ENCODE measurements at places on chromosomes 16 and 17. TPM values are rescaled to one million over a fixed set of nuclear protein-coding genes. Genes with fewer than 3 reads are reported as not detected.

DNA sequence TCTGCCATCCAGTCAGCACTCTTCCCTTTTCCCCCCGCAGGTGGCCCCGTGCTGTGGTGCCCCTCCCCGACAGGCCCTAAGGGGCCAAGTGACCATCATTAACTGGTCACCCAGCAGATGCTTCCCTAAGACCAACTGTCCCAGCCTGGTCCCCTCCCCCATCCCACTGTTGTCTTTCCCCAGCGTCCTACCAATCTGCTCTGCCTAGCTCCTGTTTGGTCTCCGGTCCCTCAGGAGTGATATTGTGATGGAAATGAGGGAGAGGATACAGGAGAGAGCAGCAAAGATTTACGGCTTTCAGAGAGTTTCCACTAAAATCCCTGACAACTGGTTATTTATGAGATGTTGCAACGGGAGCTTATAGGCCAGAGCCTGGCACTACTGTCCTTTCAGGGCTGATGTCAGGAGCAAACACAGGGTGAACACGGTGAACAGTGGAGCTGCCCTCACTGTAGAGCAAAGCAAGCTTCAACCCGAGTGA, 1.4 kb upstream of the TTLL6 start:
- peak overlapping the region; percentile 36 for H3K4me3 ChIP-seq
- no peak overlapping the region for H3K27ac ChIP-seq
- H3K27me3 ChIP-seq, result peaks cover 60% of the 10 kb centered on the region
- no peaks in the 10 kb centered on the region for H3K36me3 ChIP-seq
- no peak for DNase-seq
- H3K4me1 ChIP-seq, result peaks cover 10% of the 10 kb centered on the region

DNA sequence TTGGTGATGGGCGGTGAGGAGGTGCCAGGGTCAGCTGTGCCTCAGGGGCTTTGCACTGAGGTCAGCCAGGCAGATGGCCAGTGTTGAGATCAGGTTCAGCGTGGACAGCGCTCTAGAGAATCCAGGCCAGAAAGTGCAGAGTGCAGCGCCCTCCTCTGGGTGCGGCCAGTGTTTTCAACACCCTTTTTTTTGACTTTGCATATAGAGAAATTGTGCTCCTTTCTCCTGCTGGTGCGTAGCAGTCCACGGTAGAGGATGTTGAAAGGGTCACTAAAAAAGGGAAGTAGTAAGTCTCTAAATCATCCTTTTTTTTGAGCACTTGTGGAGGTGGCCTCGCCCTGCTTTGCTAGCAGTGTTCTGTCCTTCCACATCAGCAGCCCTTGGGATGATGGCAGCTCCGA, 53.9 kb downstream of the BANP start:
- H3K27me3 ChIP-seq, result no peaks in the 10 kb centered on the region
- H3K27ac ChIP-seq, result no peak overlapping the region
- DNase-seq, result no peak
- peaks cover 2% of the 10 kb centered on the region for H3K4me1 ChIP-seq
- no peak overlapping the region for H3K4me3 ChIP-seq
- H3K36me3 ChIP-seq, result peaks cover 36% of the 10 kb centered on the region

DNA sequence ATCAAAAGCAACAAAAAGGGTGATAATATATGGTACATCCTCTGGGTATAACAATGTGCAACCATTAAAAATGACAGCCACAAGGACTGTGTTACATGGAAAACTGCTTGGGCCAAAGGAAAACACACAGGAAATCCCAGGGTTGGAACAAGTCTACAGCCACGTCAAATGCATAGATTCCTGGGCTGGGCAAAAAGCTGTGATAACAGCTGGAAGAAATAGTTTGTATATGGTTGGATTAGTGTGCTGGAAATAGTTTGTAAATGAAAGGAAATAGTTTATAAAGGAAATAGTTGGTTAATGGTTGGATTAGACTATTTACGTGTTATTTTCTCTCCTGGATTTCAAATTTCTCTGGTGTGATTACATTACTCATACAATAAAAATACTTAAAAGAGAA, 2.6 kb downstream of the HSD17B2 start:
- no peaks in the 10 kb centered on the region for H3K36me3 ChIP-seq
- H3K27me3 ChIP-seq, result peaks cover 12% of the 10 kb centered on the region
- no peak overlapping the region for H3K4me3 ChIP-seq
- H3K4me1 ChIP-seq, result peaks cover 31% of the 10 kb centered on the region

DNA sequence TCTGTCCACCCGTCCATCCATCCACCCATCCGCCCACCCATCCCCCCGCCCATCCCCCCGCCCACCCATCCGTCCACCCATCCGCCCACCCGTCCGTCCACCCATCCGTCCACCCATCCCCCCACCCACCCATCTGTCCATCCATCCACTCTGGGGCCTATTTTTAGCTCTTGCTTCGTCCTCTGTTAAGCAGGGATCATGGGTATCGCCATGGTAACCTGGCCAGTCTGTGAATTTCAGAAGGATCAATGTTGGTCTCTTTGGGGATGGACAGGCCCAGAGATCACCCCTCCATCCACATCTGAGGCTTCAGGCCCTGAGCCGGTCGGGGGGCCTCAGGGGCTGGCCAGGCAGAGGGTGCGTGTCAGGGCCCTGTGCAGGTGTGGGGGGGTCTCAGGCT, 15.2 kb upstream of the DPEP1 start:
- H3K27ac ChIP-seq, result no peak overlapping the region
- peaks cover 3% of the 10 kb centered on the region for H3K27me3 ChIP-seq
- peaks cover 7% of the 10 kb centered on the region for H3K4me1 ChIP-seq
- no peaks in the 10 kb centered on the region for H3K36me3 ChIP-seq

DNA sequence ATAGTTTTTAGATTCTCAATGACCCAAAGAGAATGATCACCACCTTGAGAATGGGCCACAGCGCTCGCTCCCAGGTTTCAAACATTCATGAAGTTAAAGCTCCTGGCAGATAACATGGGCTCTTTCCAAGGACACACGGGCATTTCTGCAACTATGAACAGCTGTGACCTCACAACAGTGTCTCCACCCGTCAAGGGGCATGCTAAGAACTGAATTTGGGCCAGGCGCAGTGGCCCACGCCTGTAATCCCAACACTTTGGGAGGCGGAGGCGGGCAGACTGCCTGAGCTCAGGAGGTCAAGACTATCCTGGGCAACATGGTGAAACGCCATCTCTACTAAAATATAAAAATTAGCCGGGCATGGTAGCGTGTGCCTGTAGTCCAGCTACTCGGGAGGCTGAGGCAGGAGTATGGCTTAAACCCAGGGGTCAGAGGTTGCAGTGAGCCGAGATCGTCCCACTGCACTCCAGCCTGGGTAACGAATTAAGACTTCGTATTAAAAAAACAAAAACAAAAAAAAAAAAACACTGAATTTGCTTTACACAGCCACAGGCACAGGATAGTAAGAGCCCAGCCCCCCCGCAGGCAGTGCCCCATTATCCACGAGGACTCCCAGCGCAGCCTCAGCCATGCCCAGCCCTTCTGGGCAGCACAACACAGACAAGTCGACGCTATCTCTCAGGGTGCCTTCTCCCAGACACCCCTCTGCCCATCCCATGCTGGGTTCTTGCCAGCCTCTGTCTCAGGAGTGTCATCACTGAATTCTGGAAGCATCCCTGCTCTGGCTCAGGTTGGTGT, 7.2 kb downstream of the USP7 start:
- DNase-seq, result no peak
- no peaks in the 10 kb centered on the region for H3K27me3 ChIP-seq
- peak overlapping the region; percentile 25 for H3K27ac ChIP-seq
- H3K36me3 ChIP-seq, result no peaks in the 10 kb centered on the region

DNA sequence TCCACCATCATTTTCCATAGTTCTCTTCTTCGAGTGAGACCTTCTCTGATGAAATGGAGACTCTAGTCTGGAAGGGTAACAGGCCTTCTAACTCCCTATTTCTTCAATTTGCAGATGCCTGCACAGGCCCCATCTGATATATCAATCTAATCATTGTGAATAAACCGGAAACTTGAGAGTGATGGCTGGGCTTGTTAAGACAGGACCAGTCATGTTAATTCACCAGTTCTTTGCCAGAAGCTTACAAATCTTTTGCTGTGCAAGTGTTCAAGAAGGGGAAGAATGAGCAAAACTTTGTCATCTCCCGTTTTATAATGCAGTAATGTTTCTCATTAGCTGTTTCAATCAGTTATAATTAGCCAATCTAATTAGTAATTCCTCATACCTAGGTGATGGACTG, 1561.3 kb upstream of the GOT2 start:
- H3K27ac ChIP-seq, result no peak overlapping the region
- H3K27me3 ChIP-seq, result no peaks in the 10 kb centered on the region
- H3K36me3 ChIP-seq, result no peaks in the 10 kb centered on the region
- no peak overlapping the region for H3K4me3 ChIP-seq
- DNase-seq, result no peak
- H3K4me1 ChIP-seq, result no peaks in the 10 kb centered on the region

DNA sequence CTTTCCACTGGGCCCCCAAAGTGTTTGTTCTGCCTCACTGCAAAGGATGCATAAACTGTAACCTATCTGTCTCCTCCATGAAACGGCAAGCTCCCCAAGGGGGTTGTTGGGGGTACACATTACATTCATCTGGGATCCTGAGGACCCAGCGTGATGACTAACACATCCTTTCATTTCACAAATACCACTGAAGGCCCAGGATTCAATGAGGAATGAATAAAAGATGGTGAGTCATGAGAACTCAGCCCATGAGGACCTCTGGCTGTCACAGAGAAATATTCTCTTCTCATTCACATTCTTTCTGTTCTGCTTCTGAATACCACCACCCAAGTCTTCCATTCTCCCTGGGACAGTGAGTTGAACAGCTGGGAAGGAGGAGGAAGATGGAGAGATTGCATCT, 149.8 kb downstream of the RBFOX3 start:
- no peaks in the 10 kb centered on the region for H3K36me3 ChIP-seq
- peaks cover 67% of the 10 kb centered on the region for H3K27me3 ChIP-seq
- H3K27ac ChIP-seq, result no peak overlapping the region
- no peaks in the 10 kb centered on the region for H3K4me1 ChIP-seq
- no peak for DNase-seq

DNA sequence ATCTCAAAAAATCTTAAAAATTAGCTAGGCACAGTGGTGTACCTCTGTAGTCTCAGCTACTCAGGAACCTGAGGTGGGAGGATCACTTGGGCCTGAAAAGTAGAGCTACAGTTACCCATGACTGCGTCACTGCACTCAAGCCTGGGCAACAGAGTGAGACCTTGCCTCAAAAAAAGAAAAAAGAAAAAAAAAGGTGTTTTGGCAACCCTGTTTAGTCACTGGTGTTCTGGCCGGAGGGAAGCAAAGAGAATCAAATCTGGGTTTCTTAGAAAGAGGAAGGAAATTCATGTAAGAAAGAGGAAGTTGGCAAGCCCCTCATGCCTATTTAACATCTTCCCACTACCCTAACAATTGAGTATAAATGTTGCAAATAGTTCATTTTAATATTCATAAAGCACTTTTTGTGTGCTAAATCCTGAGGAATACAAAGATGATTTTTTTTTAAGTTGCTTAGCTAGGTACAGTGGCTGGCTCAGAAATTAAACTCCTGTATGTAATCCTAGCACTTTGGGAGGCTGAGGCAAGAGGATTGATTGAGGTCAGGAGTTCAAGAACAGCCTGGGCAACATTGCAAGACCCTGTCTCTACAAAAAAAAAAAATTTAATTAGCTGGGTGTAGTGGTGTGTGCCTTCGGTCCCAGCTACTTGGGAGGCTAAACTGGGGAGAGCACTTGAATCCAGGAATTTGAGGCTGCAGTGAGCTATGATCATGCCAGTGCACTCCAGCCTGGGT, 6.5 kb upstream of the USP32 start:
- no peak overlapping the region for H3K4me3 ChIP-seq
- no peak for DNase-seq
- H3K27ac ChIP-seq, result no peak overlapping the region
- no peaks in the 10 kb centered on the region for H3K27me3 ChIP-seq
- no peaks in the 10 kb centered on the region for H3K36me3 ChIP-seq

GRCh38 chr16:25735645-25736044, 43.9 kb downstream of the HS3ST4 start:
- peaks cover 25% of the 10 kb centered on the region for H3K27me3 ChIP-seq
- no peak for DNase-seq
- no peaks in the 10 kb centered on the region for H3K4me1 ChIP-seq
- H3K27ac ChIP-seq, result no peak overlapping the region
- no peaks in the 10 kb centered on the region for H3K36me3 ChIP-seq
- no peak overlapping the region for H3K4me3 ChIP-seq

GRCh38 chr17:2850991-2851390, 54.8 kb downstream of the RAP1GAP2 start:
- H3K4me1 ChIP-seq, result peaks cover 14% of the 10 kb centered on the region
- H3K4me3 ChIP-seq, result no peak overlapping the region
- no peak for DNase-seq
- no peaks in the 10 kb centered on the region for H3K36me3 ChIP-seq

DNA sequence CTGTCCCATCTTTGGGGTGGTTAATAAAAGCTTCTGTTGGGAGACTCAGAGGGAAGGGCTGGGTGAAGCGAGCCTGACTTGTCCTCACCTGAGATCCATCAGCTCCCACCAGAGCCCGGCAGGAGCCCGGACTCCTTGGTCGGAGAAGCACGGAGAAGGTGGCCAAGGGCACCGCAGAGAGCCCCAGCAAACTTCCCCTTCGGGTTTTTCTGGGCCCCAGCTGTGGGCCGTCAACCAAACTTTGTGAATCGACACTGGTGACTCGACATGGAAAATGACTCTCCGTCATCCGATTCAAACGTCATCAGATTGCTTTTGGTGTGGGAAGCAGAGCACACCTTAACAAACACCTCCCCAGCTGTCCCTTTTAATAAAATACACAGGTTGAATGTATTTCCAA, 21.4 kb downstream of the ENPP7 start:
- peaks cover 46% of the 10 kb centered on the region for H3K27me3 ChIP-seq
- H3K27ac ChIP-seq, result no peak overlapping the region
- no peak overlapping the region for H3K4me3 ChIP-seq
- no peak for DNase-seq
- peaks cover 9% of the 10 kb centered on the region for H3K4me1 ChIP-seq
- H3K36me3 ChIP-seq, result no peaks in the 10 kb centered on the region

DNA sequence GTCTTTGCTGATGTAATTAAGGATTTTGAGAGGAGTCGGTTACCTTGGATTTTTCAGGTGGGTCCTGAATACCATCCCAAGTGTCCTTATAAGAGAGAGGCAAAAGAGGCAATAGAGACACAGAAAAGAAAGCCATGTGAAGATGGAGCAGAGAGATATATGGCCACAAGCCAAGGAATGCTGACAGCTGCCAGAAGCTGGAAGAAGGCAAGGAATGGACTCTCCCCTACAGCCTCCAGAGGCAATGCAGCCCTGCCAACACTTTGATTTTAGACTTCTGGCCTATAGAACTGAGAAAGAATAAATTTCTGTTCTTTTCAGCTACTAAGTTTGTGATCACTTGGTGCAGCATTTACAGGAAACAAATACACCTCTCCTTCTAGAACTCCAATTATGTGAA, 8.2 kb upstream of the RNFT1 start:
- no peak overlapping the region for H3K4me3 ChIP-seq
- no peaks in the 10 kb centered on the region for H3K36me3 ChIP-seq
- no peaks in the 10 kb centered on the region for H3K4me1 ChIP-seq
- DNase-seq, result no peak

- no peaks in the 10 kb centered on the region for H3K36me3 ChIP-seq
- H3K27me3 ChIP-seq, result peaks cover 3% of the 10 kb centered on the region
- DNase-seq, result no peak
- H3K4me1 ChIP-seq, result peaks cover 11% of the 10 kb centered on the region
- H3K4me3 ChIP-seq, result no peak overlapping the region
Observed at GRCh38 chr16:50537533-50538290, 10.5 kb upstream of the NKD1 start.

Gene CDH11
- 333 TPM for total RNA-seq

Gene KRTAP16-1
- not detected for total RNA-seq

Gene SLC38A8
- total RNA-seq, result not detected

Gene KCNJ18
- total RNA-seq, result not detected

Gene GAS7
- 44.0 TPM for total RNA-seq

Gene KRT222
- not detected for total RNA-seq

Gene PLA2G10
- total RNA-seq, result not detected

Gene TPSG1
- not detected for total RNA-seq

Gene PMP22
- 49.4 TPM for total RNA-seq

Gene SPN
- 0.38 TPM for total RNA-seq

Data from mesothelial cell of epicardium (in vitro differentiated cells).